ENCODE measurements at places on chromosomes 5 and 9.

DNA sequence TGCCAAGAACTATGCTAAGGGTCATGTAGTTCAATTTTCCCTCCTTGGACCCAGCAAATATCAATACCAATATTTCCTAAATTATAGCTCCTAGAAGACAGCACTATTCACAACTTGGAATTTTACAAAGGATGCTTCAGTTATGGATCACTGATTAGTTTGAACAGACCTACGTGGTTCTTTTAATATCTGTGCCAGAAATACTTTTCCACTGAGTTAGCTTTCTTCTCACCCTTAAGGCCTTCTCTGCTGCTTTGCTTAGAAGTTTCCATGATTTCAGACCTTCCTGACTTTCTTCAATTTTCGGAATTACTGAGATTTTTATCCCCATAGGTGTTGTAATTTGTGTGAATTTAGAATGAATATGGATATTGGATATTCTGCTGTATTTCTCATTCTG is 380.4 kb downstream of the PSAT1 start:
- no peak for DNase-seq

DNA sequence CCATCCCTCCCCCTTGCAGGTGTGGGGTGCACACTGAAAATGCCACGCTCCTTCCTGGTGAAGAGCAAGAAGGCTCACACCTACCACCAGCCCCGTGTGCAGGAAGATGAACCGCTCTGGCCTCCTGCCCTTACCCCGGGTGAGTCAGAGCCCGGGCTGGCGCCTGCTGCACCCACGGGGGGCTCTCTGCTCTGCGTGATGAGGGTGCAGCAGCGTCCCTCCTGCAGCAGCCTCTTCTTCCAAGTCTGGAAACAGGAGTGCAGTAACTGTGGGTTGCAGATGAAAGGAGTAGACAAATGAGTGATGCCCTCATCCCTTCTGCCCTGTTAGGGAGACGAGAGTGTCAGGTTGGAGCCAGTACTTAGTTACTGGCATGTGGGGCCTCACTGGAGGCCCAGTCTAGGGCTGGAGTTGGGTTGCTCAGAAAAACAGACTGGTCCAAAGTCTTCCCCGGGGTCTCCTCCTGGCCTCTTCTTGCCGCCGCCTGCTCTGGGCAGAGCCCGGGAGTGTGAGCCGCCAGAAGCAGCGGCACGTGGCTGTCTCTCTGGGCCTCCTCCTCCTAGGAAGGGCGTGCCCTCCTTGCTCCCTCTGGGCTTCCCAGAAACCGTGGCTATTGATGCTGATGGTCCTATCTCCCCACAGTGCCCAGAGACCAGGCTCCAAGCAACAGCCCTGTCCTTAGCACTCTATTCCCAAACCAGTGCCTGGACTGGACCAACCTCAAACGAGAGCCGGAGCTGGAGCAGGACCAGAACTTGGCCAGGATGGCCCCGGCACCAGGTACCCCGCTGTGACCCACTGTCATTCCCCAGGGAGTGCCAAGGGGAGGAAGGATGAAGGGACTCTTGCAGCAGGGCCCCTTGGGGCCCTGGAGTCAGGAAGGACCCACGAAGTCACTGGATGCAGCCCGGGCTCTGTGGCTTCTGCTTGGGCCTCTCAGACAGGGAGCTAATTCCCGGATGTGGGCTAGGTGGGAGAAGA is 8.4 kb downstream of the GFI1B start:
- DNase-seq = no peak

DNA sequence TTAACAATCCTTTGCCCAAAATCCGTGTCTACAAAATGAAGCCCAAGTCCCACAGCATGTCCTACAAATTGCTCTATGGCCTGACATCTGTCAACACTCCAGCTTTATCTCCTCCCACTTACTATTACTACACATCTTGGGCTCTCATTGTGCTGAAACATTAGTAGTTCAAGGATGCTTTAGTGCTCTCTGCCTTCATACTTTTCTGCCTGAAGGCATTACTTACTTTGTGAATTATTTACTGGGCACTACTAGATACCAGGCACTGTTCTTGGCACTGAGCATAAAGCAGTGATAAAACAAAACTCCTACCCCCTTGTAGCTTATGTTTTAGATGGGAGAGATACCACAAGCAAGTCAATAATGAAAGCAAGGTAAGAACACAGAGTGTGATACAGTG is 113.4 kb downstream of the TTLL11 start:
- DNase-seq = no peak

GRCh38 chr5:65611524-65611923 is 12.6 kb downstream of the TRIM23 start:
- no peak for DNase-seq

GRCh38 chr5:10353241-10354047 is at the start of gene MARCHF6:
Gene MARCHF6, plus strand, starts transcription at chr5:10353695. Its CDS starts 204 bp downstream, at chr5:10353899.
- peak; percentile 94 for DNase-seq
